Brain (organoid and tissue), 16 donors: ENCODE measurements at places on chromosomes 12 and 14. TPM values are rescaled to one million over a fixed set of nuclear protein-coding genes. Genes with fewer than 3 reads are reported as not detected.
A peak's percentile ranks its signal among the peaks of the same experiment; 100 is the strongest.

- DNase-seq = no peak
Observed at GRCh38 chr12:117261247-117261646, 71.0 kb upstream of the FBXO21 start.

DNA sequence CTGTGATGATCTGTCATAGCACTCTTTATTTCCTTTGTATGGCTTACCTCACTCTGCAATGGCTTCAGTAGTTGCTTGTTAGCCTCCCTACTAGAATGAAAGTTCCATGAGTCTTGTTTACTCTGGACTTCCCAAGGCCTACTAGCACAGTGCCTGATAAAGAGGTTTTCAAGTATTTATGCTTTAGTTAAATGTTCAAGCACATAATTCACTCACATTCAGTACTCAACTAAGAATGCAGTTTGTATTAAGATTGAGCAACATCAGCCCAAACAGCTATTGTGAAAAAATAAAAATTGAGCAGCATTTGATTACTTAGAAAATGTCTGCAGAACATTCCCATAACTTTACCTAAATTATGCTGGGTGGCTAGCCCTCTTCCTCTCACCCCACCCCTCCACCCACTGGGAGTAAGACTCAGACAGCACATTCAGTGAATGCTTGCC lies 158.9 kb upstream of the AMIGO2 start:
- DNase-seq = no peak

AGAP2 gene
- polyA plus RNA-seq = 37.8 TPM

GRCh38 chr14:31677630-31678029 lies 116.4 kb downstream of the NUBPL start:
- no peak for DNase-seq

SDR9C7 gene
- not detected for polyA plus RNA-seq

GRCh38 chr14:28467611-28468010 lies 299.0 kb upstream of the FOXG1 start:
- DNase-seq = no peak

NCKAP5L gene
- polyA plus RNA-seq = 15.3 TPM

DNA sequence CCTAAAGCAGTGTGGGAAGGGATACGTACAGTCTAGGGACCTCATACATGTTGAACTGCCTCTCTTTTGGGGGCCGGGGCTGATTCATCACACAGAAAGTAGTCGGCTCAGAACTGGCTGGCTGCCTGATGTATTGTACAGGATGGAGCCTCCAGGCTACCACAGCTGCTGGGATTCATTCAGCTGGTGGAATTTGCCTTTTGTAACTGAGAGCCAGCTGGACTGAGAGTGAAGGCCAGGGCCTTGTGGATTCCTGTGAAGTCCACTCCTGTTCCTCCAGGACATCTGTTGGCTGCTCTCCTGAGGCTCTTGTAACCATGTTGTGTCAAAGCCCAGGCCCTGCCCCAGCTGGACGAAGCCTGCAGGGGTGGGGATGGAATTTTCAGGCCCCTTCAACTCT lies 116.3 kb upstream of the PRICKLE1 start:
- DNase-seq = peak; percentile 55

DNA sequence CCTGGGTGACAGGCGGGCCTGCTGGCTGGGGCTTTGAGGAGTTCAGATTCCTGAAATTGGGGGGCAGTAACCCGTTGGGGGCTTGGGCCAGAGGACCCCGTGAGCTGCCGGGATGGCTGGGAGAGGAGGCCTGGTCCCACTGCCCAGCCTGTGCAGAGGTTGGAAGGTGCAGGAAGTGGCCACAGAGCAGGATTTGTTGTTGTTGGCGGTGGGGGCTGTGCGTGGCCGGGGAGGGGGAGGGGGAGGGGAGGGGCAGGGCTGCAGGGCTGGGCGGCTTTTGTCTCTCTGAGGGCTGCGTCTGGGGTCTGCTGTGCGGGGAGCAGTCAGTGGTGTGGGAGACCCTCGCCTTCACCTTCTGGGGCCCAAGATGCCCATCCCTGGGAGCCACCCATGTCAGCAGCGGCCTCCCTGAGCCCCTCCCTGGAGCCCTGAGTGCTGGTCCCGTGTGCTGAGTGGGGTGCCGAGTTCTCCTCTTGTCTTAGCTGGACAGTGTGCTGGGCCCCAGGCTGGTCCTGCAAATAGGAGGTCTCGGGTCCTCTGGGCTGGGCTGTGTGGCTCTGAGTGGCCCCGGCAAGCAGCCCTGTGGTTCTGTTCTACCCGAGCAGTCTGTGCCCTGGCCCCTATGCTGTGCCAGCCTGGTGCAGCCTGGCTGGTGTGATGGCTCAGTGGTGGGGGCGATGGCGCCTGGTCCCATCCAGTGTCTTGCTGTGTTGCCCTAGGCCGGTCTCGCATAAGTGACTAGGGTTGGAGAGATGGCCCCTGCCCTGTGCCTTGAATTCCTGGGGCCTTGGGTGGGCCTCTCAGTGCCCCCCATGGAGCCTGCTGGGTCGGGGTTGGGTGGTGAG lies 10.3 kb downstream of the KIF26A start:
- DNase-seq = no peak

GRCh38 chr12:1436015-1436414 lies 158.4 kb downstream of the FBXL14 start:
- no peak for DNase-seq

DNA sequence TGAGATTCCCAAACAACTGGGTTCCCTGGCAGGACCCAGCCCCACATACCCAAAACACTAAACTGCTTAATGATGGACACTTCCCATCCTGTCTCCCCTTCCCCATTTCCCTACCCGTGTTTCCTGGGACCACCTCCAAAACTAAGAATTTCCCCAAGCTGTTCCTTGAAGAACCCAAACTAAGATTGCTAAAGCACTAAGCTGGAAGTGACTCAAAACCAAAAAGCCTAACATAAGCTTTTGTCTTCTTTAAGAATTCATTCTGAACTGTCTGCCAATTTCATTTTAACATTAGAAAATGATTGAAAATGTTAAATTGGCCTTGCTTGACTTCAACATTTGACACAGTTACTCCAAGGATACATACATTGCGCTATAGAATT lies 29.5 kb upstream of the STAB2 start:
- peak; percentile 72 for DNase-seq

GRCh38 chr12:118537481-118537917 lies 161.1 kb downstream of the SUDS3 start:
- peak; percentile 61 for DNase-seq

- DNase-seq = peak; percentile 87
Observed at GRCh38 chr14:26394150-26394810, 203.6 kb downstream of the NOVA1 start.

CLEC4C gene
- not detected for polyA plus RNA-seq

GLIPR1L2 gene
- polyA plus RNA-seq = 1.5 TPM

KLHDC1 gene
- 2.0 TPM for polyA plus RNA-seq

DHH gene
- 0.15 TPM for polyA plus RNA-seq

DNA sequence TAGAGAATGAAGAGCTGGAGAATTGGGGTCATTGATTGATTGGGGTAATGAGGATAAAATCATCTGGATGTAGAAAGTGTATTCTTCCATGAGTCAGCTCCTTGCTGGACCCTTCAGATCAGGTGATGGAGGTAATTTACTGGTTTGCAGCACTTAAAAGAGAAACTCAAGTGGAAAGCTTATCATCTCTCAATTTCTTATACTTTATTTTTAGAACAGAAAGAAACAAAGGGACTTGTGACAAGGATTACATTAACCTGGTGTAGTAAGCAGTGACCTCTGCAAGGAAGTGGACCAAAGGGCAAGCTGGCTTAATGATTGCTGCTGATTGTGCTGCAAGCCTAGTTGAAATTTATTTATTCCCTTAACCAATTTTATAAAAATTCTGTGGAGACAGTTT lies 405.0 kb downstream of the TRHDE start:
- no peak for DNase-seq

DNA sequence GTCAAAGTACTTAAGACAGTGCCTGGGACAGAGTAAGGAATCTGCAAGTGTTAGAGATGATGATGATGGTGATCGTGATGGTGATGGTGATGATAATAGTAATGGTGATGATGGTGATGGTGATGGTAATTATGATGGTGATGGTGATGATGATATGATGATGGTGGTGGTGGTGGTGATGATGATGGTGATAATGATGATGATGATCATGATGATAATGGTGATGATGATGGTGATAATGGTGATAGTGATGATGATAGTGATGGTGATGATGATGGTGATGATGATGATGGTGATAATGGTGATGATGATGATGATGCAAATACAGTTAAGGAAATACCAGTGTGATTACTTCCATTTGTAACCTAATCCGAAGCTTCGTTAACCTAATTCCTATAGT lies 5.2 kb upstream of the TMEM132C start:
- no peak for DNase-seq

DNA sequence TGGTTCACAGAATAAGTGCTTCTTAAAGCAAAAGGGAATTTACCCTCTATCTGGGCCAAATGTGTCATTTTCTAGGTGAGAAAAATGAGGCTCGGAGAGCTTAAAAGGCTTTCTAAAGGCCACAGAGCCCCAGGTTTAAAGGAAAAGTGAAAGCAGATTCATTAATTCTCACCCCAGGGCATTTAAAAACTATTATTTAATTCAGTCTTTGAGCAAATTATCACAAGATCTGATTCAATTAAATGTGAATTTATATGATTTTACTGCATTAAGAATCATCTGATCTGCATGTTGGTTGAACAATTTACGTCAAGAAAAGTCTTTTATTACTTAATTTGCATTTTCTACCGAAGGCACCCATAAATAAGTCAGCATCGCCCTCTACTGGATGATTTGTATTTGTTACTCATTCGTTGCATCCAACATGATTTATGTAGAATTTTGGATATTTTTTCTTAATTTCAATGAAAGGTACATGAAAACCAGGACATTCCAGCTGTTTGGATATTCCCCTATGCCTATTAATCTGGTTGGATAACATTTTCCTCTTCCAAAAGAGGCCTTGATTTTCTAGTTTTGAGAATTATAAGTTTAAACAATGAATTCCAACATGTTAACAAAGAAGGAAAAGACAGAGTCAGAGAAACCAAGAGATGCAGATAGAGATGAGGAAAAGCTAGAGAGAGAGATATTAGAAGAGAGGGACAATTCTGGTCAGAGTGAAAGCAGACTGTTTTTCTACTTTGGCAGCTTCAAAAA lies 19.1 kb upstream of the DHRS7 start:
- peak; percentile 83 for DNase-seq

TESPA1 gene
- 19.6 TPM for polyA plus RNA-seq

FAM222A gene
- 27.7 TPM for polyA plus RNA-seq

DNA sequence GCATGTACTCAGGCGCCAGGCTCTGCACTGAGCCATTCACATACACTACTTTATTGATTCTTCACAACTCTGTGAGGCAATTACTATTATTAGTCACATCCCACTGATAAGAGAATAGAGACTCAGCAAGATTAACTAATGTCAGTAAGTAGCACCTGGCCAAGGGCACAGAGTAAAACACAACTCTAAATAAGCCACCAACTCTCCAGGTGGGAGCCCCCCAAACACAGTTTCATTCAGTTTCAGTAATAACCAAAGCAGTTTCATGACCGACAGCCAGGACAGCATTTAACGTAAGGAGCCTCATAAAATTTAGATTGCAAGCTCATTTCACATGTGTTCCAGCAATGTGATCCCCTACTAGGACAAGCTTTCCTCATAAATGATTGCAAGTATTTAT lies 323.1 kb upstream of the CCDC196 start:
- no peak for DNase-seq

RBP5 gene
- polyA plus RNA-seq = 0.80 TPM

DNA sequence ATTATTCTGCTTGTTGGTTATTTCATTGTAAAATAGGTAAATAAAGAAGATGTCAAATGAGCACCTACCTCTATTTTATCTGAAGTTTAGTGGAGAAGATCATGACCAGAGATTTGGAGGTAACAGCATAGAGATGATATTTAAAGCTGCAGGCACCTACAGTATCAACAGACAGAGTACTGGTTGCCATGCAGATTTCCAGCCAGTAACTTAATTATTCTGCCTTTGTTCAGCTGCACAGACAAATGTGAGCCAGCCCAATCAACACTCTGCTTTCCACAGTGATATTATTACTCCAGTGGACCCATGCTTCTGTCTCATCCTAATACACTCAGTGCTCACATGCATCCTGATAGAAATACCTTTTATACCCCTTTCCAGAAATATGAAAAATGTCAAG lies 348.5 kb upstream of the RGS6 start:
- peak; percentile 39 for DNase-seq

DNA sequence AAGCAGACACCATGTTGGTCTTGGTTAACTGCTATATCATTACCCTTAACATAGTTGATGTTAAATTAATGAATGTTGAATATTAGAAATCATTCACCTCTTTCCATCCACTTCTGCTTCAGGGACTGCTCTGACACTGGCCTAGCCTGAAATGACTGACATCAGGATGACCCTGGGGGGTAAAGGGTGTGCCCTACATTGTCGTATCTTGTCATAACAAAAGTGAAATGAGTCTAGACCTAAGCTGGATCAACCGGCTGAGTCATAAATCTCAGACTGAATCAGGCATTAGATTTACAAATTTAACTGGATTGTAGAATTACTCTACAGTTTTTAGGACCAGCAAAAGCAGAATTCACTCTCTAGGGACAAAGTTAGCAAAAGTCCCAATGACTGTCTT lies 35.3 kb downstream of the KICS2 start:
- DNase-seq = no peak

DNA sequence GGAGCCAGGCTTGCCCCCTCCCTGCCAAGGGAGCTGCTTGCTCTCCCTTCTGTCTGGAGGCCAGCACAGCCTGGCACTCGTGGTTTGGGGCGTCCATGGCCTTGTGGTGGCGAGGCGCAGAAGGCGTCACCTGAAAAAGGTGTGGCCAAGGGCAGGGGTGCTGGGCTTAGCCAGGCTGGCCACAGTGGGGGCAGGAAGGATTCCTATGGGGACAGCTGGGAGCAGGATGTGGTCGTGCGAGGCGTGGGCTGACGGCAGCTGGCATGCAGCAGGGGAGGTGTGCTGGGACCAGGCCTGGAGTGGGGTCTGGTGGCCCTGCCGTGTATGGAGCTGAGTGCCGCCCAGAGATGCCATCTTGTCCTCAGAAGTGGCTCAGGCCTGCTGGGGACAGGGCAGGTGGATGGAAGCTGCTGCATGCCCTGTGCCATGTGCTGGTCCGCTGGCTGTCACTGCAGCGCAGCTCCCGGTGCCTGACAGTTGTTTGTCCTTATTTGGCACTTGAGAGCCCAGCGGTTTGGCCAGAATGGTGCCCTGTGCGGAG lies 30.0 kb downstream of the SH2B3 start:
- no peak for DNase-seq
